Posterior cingulate gyrus (tissue), 11 donors: ENCODE measurements at places on chromosomes 11 and 22.

DNA sequence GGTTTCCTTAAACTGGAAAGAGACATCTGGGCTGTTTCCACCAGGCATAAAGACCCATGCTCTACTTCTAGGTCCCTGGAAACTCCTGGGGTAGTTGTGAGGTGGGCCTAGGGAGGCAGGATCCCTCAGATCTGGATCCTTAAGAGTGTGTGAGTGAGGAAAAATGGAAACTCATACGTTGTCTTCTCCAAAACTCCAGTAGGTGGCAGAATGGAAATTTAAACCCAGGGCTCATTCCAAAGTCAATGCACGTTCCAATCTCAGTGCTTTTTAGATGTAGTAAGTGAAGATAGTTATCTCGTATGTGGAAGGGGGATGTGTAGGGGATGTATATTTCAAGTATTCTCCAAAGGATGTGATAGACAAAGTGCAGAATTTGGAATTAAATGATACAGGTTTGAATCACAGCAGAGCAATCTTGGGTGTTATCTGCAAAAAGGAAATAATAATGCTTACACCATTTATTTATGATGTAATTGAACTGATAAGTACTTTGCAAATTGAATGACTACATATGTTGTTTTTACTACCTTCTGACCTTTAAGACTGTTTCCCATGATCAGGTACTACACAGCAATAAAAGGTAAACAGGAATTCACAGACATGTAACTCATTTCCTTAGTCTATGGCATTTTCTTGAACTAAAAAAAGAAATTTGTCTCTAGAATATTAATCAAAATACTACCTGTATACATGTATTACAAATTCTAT, 13.1 kb upstream of the MMP1 start:
- no peak for DNase-seq

DNA sequence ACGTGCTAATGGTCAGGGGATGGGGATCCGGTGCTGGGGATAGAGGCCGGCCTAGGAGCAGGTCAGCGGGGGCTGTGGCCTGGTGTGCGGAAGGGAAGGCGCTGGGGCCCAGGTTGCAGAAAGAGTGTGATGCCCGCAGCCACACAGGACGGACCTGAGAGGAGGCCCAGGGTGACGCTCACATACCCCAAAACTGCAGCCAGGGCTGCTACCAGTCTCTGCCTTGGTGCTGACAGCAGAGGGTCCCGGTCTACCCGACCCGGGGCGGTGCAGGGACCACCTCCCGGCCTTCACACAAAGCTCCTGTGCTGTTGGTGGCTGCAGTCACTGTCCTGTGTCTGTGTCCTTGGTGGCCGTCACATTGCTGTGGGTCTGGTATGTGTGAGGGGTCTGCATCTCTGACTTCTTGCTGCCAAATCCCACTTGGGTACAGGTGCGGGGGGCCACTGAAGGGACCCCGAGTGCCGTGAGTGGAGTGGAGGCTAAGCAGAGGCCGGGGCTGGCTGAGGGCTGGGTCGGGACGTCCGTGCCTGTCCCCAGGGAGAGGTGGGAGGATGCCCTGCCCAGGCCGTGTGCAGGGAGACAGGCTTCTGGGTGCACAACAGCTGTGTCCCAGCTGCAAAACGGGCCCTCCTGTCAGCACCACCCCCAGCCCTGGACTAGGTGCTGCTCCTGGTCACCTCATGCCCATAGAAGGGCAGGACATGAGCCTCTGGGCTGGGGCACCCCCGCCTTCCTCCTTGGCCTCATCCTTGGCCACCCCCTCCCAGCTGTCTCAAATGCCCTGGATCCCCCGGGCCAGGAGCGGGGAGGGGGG, 1.5 kb downstream of the LSP1 start:
- DNase-seq, result no peak

GRCh38 chr11:117099696-117100095, 1.5 kb upstream of the SIK3 start:
- DNase-seq, result no peak

GRCh38 chr11:34028425-34028824, 23.1 kb upstream of the CAPRIN1 start:
- DNase-seq, result peak; percentile 30

GRCh38 chr11:83259559-83259958, 26.6 kb downstream of the CCDC90B start:
- DNase-seq, result no peak

- no peak for DNase-seq
These were observed 25.1 kb downstream of the PRDM11 start for GRCh38 chr11:45171550-45171949.

- DNase-seq, result no peak
These were observed 75.6 kb upstream of the TEAD1 start for GRCh38 chr11:12598330-12599256.

- no peak for DNase-seq
These were observed 71.2 kb downstream of the CLPB start for GRCh38 chr11:72363112-72363511.

- no peak for DNase-seq
These were observed 62.1 kb upstream of the AMOTL1 start for GRCh38 chr11:94705891-94706615.

DNA sequence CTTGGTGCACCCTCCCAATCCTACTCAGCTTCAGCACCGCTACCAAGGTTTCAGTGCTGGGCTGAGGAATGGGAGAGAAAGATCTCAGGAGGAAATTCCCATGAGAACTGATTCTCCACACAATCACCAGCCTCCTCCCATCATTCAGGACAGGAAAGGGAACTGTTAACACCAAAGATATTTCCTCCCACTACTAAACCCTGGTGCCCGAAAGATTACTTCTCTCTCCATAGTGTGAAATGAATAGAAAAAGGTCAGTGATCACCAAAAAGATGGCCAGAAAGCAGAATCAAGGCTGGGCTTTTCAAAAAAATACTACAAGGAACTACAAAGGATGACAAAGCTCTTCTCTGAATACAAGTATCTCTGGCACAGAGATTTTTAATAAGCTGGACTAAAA, 26.1 kb downstream of the TCIRG1 start:
- no peak for DNase-seq

DNA sequence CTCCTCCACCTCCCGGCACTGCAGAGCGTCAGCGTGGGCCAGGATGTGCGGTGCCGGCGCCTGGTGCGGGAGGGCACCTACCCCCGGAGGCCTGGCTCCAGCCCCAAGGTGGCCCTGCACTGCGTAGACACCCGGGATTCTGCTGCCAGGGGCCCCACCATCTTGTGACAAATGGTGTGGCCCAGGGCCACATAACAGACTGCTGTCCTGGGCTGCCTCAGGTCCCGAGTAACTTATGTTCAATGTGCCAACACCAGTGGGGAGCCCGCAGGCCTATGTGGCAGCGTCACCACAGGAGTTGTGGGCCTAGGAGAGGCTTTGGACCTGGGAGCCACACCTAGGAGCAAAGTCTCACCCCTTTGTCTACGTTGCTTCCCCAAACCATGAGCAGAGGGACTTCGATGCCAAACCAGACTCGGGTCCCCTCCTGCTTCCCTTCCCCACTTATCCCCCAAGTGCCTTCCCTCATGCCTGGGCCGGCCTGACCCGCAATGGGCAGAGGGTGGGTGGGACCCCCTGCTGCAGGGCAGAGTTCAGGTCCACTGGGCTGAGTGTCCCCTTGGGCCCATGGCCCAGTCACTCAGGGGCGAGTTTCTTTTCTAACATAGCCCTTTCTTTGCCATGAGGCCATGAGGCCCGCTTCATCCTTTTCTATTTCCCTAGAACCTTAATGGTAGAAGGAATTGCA, 13.5 kb downstream of the TSKU start:
- no peak for DNase-seq

DNA sequence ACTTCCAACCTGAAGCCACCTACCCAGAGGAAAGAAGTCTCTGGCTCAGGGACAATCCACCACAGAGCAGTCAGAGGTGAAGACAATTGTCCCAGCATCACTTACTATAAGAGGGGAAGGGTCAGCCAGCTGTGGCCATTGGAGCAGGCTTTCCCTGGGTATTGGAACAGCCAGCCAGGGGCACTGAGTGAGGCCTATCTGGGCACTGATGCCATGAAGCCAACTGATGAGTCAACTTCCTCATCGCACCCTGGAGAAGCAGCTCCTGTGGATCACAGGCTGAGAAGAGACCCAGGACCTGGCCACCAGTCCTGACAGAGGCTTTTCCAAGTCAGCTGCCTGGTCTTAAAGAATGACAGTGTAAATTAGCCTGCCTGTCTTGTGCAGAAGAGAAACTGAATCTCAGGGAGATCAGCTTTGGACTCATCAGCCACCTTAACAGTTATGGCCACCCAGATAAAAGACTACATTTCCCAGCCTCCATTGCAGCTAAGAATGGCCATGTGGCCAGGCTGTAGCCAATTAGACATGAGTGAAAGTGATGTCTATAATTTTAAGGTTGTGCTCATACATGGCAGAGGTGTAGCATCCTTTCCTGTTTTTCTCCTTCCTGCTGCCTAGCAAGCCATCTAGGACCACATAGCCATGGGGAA, 19.0 kb downstream of the CHST1 start:
- DNase-seq, result peak; percentile 57

GRCh38 chr11:108199446-108200321, 22.8 kb downstream of the NPAT start:
- no peak for DNase-seq

- DNase-seq, result no peak
These were observed 1.3 kb downstream of the CARS1 start for GRCh38 chr11:3055891-3056290.

DNA sequence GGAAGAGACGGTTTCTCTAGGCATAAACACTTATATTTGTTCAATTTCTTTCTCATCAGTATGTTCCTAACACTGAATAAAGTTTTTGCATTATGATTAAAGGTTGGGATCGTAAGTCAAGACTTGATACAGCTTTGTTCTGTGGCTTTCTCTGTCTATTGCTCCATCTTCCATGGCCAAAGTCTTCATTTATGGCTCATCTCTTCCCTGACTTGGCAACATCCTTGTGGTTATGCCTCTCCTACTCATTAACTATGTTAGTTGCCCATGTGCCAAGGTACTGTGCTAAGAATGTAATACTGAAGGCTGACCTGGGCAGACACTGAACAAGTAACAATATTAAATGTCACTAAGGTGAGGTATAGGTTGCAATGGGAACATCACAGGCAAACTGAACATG, 1.6 kb upstream of the ACCSL start:
- no peak for DNase-seq

- DNase-seq, result no peak
These were observed 9.7 kb downstream of the EHF start for GRCh38 chr11:34630544-34630943.
